Ureter (tissue), 1 donor: ENCODE measurements at places on chromosomes 6 and 20. TPM values are rescaled to one million over a fixed set of nuclear protein-coding genes. Genes with fewer than 3 reads are reported as not detected.
A peak's percentile ranks its signal among the peaks of the same experiment; 100 is the strongest.

Gene AKAP12
- total RNA-seq = 52.4 TPM

Gene ARMH2
- not detected for total RNA-seq

Gene KCNK5
- total RNA-seq = 9.8 TPM

Gene ENPP5
- total RNA-seq = 12.5 TPM

Gene EFCAB8
- 1.0 TPM for total RNA-seq

- no peak for DNase-seq
Measured at GRCh38 chr6:39753725-39754045, 28.5 kb upstream of the KIF6 start.

- peak; percentile 59 for DNase-seq
Measured at GRCh38 chr6:36743538-36744303, 46.1 kb downstream of the RAB44 start.

DNA sequence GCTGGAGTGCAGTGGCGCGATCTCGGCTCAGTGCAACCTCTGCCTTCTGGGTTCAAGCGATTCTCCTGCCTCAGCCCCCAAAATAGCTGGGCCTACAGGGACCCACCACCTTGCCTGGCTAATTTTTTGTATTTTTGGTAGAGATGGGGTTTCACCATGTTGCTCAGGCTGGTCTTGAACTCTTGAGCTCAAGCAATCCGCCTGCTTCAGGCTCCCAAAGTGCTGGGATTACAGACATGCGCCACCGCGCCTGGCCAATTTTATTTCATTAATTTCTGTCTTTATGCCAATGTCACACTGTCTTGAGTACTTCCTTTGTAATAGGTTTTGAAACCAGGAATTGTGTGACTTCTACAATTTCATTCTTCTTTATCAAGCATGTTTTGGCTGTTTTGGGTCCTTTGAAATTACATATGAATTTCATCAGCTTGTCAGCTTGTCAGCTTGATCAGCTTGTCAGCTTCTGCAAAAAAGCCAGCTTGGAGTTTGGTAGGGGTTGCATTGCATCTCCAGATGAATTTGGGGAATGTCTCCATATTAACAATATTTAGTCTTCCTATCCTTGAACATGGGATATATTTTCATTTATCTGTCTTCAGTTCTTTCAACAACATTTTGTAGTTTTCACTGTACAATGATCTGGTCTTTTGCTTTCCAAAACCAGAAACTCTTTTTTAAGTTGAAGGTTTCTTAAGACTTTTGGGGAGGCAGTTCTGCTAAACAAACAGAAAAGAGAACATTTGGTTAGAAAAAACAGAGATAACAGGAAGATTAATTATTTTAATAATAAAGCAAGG, 20.8 kb downstream of the ZFAND3 start:
- no peak for DNase-seq

- no peak for DNase-seq
Measured at GRCh38 chr6:167892835-167893815, 66.4 kb downstream of the AFDN start.

DNA sequence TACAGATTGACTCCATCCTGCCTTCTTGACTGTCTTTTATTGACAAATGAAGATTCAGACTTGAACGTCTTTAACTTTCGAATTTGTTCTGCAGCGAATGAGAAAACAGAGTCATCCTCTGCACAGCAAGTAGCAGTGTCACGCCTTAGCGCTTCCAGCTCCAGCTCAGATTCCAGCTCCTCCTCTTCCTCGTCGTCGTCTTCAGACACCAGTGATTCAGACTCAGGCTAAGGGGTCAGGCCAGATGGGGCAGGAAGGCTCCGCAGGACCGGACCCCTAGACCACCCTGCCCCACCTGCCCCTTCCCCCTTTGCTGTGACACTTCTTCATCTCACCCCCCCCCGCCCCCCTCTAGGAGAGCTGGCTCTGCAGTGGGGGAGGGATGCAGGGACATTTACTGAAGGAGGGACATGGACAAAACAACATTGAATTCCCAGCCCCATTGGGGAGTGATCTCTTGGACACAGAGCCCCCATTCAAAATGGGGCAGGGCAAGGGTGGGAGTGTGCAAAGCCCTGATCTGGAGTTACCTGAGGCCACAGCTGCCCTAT, 12.2 kb downstream of the BRD2 start:
- DNase-seq = no peak

DNA sequence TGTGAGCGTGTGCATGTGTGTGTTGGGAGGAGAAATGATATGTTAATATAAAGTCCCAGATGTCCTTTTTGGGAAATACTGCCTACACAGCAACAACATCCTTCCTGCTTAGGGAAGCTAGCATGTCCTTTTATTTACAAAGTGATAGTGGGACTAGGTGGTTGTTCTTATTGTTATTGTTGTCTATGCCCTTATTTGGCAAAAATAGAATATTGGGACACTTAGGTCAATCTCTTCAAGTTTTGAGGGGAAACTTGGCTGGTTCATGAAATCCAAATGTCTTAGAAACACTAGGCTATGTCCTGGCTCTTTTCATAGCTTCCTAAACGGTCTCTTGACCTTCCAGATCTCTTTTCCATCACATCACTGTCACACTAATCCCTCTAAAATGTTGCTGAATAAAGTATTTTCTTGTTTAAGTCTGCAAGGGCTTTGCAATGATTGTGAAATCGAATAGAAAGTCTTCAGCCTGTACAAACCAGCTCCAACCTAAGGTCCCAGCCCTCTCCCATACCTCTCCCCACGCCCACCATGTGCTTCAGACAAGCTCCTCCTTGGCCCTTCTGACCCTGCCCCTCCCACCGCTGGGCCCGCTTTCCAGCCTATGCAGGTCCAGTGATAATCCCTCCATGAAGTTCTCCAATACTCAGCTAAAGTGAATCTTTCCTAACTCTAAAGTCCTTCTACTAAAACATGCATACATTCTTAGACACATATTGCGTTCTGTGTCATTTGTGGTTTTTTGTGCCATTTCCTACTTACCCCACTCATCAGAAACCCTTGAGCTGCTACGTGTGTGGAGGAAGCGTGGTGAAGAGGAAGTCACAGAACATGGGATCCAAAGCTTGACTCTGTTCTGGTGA, 205.1 kb downstream of the LY86 start:
- DNase-seq = no peak

DNA sequence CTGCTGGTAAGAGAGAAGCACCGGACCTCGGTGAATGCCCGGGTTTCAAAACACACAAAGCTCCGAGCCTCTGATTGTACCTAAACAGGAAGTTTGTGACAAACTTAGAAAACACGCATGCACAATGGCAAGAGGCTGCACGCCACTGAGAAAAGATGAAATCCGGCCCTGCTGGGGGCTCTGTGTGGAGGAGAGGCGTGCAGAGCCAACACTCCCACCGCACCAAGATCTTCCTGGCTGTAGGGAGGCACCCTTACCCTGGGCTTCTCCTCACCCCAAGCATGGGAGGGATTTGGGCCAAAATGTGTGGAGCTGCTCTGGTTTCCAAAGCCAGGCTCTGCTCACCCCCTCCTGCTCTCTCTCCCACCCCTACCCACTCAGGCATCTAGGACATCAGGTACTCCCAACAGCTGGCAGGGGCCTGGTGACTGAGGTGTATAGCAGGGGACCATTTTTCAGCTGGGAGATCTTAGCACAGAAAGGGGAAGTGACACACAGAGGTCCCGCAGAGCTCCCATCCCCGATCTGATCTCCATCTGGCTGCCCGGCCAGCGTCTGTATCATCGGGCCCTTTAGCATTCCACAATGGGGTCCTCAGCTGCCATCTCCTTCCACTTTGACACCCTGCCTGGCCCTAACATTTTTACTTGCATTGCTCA, 84.2 kb downstream of the TRERF1 start:
- DNase-seq = no peak

DNA sequence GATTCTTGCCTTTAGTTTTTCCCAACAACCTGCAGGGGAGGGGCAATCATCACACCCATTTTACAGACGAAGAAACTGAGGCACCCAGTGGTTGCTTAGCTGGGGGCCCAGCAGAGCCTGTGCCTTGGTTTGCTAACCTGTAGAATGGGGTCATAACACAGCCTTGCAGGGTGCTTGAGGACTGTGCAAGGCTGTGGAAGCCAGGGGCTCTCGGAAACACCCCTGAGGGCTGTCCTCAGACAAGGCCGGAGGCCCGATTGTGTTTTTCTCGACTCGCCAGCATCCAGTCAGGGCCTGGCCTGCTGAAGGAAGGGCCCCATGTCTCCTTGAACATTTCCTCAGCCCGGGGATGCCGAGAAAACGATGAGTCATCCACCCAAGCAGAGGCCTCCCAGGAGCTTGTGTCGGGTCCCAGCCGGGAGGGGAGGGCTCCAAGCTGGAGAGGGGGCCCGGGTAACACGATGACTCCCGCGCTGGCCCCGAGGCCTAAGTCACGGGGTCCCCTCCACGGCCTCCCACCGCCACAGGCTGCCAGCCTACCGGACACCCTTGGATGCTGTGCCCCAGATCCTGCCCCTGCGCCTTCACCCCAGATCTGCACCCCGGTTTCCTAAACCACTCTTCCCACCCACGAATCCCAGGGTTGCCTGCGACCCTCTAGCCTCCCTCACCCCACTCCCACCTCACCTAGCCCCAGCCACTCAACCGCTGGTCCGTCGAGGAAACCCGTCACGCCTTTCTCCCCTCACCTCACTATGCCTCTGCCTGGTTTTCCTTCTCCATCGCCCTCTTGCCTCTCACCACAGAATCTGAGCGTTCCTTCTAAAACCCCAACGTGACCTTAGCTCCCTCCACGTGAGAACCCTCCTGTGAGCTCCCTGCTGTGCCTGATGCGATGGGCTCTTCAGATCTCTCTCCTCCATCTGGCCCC, 10.6 kb downstream of the NOL4L start:
- DNase-seq = no peak

- no peak for DNase-seq
Measured at GRCh38 chr6:63923139-63923739, 287.6 kb downstream of the PHF3 start.

DNA sequence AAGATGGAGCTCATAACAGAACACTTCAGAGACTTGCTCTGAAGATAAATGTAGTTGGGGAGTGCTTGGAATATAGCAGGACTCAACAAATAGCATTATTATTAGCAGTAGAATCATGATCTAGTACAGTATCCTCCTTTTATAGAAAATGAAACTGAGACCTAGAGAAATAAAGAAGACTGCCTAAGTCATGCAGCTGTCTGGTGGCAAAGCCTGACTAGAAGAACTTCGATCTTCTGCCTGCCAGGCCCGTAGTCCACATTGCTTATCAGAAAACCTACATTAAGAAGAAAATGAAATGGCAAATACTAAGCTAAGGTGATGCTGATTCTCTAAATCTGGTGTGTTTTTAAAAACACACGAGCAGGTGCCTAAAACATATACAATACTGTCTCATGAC, 46.4 kb upstream of the DST start:
- DNase-seq = no peak

DNA sequence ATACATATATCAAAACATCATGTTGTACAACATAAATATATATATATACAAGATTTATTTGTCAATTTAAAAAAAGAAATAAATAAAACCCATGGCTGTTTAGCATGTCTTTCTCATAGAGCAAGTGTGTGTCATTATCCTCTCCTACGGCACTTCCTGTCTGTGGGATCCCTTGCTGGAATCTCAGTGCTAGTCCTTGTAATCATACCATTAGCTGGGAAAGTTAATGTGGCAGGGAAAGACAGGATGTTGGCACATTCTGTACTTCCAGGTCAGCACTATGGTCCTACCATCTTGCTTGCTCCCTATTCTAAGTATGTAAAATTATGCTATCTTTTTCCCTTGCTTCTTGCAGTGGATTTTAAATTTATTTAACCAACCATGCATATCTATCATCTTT, 9.5 kb upstream of the SLC17A3 start:
- DNase-seq = no peak

GRCh38 chr6:136922685-136923006, 545 bp downstream of the SLC35D3 start:
- no peak for DNase-seq

- no peak for DNase-seq
Measured at GRCh38 chr20:63182425-63182824, 33.5 kb downstream of the YTHDF1 start.

- no peak for DNase-seq
Measured at GRCh38 chr20:49993301-49993751, 10.5 kb downstream of the SNAI1 start.

DNA sequence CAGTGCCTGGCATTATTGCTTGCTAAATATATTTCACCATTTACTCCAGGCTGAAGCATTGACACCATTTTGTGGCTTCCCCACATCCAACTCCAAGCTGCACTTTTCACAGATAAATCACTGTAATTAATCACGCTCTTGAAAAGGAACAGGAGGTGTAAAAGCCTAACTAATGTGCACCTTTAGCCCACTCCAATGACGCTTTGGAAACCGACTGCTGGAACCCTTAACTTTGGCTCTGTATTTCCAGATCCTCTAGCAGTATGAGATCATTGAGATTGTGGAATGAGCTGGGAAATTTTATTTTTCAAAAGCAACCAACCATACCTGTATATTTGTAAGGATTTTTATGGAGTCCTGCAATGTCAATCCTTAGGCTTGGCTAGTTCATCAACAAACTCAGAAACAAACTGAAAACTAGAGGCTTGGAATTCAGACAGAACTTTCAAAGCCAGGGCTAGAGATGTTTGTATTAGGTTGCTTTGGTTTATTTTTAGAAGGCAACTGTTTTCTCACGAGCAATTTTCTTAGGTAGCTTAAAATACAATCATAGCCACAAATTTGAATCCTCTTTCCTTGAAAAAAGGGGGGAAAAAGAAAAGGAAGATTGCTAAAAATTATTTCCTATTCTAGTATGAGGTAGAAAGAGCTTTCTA, 52.8 kb upstream of the UTRN start:
- no peak for DNase-seq

DNA sequence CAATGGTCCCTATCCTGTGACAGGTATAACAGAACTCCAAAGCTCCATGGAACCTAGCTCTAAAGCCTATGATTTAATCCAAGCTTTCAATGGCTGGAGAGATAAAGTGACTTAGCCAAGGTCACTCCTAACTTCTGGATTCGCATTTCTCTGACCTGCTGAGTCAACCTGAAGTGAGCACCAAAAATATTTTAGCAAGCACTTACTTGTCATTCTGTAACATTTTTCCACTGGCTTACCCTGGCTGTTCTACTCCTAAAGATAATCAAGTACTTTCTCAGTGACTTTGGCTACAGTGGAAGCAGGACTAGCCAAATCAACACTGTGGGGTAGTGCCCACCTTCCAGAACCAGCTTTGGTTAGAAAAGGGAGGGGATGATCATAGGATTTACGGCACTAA, 188.3 kb downstream of the OGFRL1 start:
- no peak for DNase-seq

GRCh38 chr20:9270831-9271230, 201.9 kb downstream of the PLCB4 start:
- no peak for DNase-seq

DNA sequence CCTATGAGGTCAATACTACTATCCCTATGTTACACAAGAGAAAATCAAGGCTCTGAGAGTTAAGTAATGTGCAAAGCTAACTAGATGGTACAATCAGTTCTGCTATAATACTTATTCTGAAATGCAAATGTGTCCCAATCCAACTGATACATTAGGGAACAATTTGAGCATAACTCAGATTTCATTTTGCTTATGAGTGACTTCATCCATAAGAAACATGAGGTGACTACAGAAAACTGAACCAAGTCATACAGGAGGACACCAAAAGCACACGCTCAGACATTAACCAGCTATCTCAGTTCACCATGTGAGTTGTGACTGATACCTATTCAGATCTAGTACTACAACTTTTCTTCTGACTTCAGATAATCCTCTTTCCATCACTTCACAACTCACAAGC, 179.9 kb upstream of the RUNX2 start:
- DNase-seq = no peak
